ENCODE measurements at places on chromosomes 3 and 15.

DNA sequence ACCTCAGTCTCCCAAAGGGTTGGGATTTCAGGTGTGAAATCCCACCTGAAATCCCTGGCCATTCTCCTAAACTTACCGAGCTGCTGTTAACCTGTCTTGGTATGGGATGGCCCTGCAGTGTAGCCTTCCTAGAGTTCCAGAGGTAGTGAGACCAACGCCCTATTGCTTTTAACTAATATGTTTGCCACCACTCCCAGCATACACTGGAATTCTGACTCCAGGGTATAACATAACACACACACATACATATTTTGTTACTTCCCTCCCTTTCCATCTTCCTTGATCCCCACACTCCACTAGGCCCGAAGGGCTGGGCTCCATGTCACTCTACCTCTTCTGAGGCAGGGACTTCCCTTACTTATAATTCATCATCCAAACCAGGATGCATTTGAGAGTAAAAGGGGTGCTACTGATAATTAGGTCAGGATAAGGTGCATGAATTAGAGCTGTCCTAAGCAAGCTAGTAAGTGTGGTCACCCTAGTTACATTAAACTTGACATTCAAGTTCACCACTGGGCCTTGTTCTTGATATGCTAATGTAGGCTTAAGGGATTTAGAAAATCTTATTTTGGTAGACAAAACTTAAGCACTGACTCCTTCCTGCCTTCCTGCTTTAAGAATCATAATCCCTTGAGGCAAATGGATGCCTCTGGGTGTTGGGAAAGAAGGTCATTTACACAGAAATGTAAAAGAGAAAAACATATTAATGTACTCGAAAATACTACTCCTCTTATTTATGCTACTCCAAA, 317.6 kb downstream of the MAGI1 start:
- no peak for DNase-seq

- DNase-seq, result no peak
Observed at GRCh38 chr3:64063207-64063982, 40.1 kb upstream of the PSMD6 start.

GRCh38 chr3:49273825-49274532, 3.1 kb downstream of the C3orf62 start:
- DNase-seq, result no peak

DNA sequence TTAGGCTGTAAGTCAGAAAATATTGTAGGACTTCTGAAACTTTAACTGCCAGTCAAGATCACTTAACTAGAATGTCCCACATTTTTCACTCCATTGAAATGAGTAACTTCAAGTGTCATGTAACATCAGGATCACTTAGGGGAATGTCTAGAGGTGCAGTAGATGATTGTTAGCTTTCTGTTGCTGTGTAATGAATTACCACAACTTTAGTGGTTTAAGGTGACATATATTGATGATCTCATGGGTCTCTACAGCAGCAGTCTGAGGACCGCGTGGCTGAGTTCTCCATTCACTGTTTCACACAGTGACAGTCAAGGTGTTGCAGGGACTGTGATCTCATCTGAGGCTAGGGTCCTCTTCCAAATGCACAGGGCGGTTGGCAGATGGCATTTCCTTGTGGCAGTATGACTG, 82.7 kb downstream of the SLC25A26 start:
- DNase-seq, result no peak

GRCh38 chr15:85947021-85947420, 132.7 kb upstream of the AGBL1 start:
- DNase-seq, result no peak

DNA sequence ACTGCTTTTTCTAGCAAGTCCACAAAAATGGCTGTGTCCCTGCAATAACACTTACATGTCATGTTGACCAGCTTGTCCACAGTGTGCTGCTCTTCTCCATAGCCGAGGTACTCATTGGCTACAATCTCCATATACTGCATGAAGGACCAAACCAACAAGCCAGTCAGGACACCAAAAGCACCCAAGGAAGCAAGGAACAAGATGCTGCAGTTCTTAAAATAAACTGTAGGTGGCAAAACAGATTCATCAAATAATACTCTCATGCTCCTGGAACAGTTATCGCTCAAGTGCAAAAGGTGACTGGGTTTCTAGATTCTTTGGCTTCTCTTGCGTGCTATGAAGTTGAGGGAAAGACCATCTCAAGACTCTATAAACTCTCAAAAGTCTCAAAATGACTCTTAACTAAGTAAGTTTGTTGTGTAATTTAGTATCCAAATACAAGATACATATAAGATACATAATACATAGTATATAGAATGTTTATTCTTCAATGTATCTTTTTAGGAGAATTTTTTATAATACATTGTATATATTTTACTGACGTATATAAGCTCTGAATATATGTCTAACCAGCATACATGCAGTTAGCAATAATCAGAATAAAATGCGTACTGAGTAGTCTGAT, 57.0 kb downstream of the NEK10 start:
- no peak for DNase-seq

All from testis (tissue), 5 donors.